HTR-8/SVneo (cell line): ENCODE measurements at places on chromosomes 12 and 14.

DNA sequence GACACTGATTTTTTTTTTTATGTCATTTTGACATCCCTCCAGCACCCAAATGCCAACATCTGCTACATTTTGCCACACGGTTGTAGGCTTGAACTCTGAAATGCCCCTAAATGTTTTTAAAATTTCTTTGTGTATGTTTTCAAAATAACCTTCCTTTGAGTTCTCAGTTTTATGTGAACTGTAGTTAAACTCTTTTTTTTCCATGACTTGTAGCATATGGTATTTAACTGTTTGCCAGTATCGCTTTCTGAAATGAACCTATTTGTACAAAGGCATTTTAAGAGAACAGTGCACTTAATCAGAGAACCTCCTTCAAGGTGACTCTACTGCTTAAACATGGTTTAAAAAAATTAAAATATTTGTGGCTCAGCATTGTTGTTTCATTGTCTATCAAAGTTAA is 61.5 kb downstream of the PDE3A start:
- no peak for DNase-seq

DNA sequence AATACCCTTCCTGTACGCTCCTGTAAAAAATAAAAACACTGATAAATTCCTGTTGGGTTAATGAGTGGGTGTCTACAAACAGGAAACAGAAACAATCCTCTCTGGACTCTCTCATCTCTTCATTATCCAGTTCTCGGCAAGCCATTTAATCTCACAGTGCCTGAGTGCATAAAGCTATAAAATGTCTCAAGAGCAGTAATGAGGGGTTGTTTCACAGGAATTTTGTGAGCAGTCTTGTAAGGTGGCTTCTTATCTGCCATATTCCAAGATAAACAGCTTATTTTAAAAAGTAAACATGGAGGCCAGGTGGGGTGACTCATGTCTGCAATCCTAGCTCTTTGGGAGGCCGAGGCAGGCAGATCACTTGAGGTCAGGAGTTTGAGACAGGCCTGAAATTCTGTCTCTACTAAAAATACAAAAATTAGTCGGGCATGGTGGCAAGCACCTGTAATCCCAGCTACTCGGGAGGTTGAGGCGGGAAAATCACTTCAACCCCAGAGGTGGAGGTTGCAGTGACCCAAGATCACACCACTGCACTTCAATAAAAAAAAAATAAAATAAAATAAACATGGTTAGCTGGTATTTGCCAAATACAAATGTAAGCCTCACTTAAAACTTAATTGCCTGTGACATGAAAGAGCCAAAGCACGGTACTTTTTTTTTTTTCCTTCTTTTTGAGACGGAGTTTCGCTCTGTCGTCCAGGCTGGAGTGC is 54.0 kb downstream of the CLIP1 start:
- DNase-seq = peak; percentile 32

- no peak for DNase-seq
These were observed 27.3 kb downstream of the CCDC88C start for GRCh38 chr14:91390165-91390778.

GRCh38 chr12:8661751-8662150 is 875 bp downstream of the MFAP5 start:
- no peak for DNase-seq

GRCh38 chr12:51872689-51872981 is 15.3 kb upstream of the ANKRD33 start:
- DNase-seq = no peak
